ENCODE measurements at places on chromosomes 12 and 14.

DNA sequence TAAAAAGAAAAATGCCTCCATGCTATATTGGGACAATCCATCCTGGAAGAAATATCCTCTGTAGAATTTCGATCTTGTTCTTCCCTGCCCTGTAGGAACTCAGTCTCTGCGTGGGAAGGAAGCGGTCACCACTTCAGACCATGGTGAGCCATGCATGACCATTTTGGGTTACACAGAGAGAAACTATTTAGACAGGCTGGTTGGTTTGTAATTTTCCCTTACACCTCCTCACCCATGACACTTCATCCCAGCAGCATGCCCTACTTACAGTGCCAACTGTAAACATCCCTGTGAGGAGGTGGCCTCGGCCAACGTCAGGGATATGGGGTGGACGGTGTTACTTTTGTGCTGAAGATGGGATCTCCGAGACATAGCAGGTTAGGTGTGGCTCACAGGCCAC, 121.4 kb downstream of the SMOC1 start:
- peak; percentile 59 for DNase-seq

GRCh38 chr12:62971769-62972525, 37.0 kb upstream of the PPM1H start:
- no peak for DNase-seq

GRCh38 chr14:23610090-23610814, 25.9 kb upstream of the DHRS2 start:
- DNase-seq, result no peak

GRCh38 chr14:99609245-99610170, 5.5 kb upstream of the CCDC85C start:
- no peak for DNase-seq

- no peak for DNase-seq
Observed at GRCh38 chr12:95829395-95829794, 29.4 kb upstream of the SNRPF start.

GRCh38 chr12:77249892-77250291, 184.5 kb upstream of the E2F7 start:
- DNase-seq, result no peak

DNA sequence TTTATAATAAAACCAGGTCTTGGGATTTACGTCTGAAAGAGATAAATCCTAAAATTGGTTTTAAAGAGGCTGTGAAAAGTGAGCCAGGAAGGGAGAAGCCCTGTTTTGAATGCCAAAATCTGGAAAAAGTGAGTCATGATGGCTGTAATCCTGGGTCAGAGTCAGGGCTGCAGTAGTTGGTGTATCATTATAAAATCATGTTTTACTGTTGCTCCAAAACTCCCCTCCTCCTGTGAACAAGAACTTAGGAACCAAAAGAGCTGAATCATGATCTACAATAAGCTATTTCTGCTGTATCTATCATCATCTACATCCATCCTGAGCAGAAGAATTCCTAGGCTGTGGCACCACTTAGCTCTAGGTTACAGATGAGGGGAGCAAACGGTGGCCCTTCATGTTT, 79.3 kb downstream of the LMO3 start:
- peak; percentile 84 for DNase-seq

DNA sequence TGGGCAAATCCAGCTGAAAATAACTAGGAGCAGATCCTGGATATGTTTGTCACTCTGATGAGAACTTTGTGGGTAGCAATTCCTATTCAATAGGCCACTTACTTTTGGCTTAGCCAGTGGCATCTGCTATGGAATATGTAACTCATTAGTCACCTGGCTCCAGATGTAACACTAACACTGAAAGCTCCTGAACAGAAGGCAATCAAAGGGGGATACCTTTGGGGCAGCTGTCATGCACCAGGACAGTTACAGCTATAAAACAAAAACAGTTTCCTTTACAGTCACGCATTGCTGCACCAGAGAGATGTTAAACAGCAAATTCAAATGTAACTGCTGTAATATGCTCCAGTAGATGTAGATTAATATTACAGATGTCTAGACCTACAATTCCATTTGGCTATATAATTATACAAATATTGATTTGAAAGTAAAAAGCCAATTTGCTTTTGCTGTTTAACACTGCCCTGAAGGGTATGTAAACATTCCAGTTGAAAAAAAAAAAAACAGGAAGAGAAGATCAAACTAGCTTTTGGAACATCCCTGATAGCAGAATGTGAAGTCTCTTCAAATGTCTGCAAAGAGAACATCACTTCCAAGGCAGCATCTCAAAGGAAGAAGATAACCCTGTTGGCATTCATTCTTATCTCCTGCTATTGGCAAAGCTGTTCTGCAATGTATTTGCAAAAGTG, 18.4 kb downstream of the RACGAP1 start:
- DNase-seq, result peak; percentile 66

DNA sequence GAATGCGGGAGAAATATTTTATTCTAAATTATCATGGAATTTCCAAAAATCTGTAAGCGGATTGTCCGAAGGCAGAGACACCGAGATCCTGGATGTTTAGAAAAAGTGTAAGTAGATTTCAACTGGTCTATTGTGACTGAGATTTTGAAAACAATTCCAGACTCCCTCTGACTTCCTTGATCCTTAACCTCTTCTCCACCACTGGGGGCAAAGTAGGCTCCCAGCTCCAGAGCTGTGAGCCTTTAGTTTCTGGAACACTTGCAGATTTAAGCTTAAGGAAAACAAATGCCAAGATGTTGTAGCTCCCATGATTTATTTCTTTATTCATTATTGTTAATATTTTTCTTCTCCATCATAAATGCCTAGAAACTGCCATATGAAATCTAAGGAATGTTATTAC, 1320.5 kb upstream of the SEL1L start:
- no peak for DNase-seq

DNA sequence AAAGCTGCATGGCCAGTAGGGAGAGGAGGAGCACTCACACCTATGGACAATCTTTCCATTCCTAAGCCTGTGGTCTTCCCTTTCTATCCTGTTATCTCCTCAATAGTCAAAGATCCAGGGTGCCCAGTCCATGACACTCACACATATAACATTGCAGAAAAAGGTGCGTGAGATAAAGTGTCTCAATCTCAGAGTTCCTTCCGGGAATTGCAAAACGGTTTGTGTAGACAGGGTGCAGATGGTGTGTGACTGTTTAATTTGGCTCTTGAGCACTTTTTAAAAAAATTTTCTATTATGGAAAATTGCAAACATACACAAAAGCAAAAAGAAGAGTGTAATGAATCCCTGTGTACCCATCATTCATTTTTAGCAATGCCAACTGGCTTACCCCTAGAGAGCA, 1493.6 kb downstream of the AACS start:
- DNase-seq, result no peak

GRCh38 chr12:46087916-46088439, 97.6 kb upstream of the SCAF11 start:
- no peak for DNase-seq

DNA sequence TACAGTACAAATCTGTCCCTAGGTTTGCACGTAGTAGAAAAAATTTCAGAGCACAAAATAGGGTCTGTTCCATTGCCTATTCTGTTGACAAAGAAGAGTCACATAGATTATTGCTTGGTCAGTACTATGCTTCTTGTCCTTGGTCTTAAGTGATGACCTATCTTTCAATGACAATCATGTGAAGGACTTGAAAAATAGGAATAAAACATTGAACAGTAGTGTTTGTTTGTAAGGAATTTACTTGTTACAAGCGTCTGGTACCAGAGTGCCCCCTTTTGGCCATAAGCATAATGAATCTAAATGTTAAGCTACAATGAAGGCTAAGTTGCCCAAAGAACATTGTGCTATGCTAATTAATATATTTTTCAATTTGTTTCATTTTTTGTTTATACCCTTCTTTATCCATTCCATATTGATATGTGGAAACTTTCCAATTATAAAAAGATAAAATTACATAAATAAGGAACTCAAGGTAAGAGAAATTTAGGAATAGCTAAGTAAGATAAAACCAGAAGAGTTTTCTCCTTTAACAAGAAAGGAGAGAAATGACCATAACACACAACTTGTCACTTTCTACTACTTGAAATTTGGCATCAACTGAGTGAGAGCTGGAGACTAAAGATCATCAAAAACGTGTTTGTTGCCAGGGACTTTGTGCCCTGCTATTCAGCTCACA, 204.7 kb downstream of the EPS8 start:
- DNase-seq, result peak; percentile 53

GRCh38 chr12:3634348-3634747, 118.6 kb downstream of the CRACR2A start:
- DNase-seq, result no peak

DNA sequence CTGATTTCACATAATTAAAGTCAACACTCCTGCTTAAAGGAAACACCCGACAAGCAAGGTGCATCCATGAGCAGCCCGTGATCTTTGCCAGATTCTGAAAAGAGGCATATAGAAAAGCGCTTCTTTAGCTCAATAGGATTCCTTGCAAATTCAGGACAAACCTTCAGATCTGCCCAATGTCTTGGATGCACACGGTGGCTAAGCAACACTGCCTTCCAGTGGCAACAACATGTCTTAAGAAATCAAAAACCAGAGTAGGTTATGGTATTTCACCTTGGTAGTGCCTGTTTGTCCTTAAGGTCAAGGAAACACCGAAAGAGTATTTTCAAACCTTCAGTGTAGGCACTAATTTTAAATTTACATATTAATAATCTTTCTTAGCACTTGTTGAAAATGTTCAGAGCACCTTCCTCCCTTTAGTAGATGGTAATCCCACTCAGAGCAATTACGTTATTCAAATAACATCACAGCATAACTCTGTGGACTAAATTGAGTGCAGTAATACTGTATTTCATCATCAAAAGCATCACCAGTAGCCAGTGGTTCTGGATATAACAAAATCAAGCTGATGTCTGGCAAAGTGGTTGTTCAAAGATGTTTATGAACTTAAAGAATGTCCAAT, 58.0 kb upstream of the CDKN3 start:
- DNase-seq, result peak; percentile 56

- no peak for DNase-seq
Observed at GRCh38 chr14:74627076-74627475, 15.0 kb upstream of the LTBP2 start.

GRCh38 chr12:19546611-19547162, 107.4 kb downstream of the AEBP2 start:
- peak; percentile 41 for DNase-seq

Measured in astrocyte (in vitro differentiated cells and primary cell).